Activated T-cell treated with anti-CD3 and anti-CD28 coated beads for 1 hour (primary cell): ENCODE measurements at places on chromosomes 4 and X.

- no peak for DNase-seq
These were observed 116.1 kb downstream of the PCDH7 start for GRCh38 chr4:30836231-30836630.

- DNase-seq: no peak
These were observed 6.5 kb downstream of the SH3BP2 start for GRCh38 chr4:2799224-2799911.

DNA sequence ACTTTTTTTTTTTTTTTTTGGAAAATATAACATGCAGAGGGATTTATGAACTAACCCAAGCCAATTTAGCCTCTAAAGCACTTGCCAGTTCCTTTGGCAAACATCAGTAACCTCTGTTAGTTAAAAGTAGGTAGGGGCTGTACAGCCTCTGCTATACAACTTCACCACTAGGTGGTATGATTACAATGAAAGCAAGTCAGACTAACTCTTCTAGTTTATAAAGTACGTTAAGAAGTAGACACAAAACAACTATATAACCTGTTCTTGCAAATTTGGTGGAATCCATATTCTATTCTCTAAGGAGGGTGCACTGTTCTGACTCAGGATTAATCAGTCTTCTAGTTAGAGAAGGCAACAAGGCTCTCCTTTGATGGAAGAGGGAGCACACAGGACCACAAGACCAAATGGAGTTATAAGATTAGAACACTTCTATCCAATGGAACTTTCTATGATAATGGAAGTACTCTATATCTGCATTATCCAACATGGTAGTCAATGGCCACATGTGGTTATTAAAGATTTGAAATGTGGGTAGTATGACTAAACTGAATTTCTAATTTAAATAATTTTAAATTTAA, 12.8 kb downstream of the AIMP1 start:
- DNase-seq: no peak

DNA sequence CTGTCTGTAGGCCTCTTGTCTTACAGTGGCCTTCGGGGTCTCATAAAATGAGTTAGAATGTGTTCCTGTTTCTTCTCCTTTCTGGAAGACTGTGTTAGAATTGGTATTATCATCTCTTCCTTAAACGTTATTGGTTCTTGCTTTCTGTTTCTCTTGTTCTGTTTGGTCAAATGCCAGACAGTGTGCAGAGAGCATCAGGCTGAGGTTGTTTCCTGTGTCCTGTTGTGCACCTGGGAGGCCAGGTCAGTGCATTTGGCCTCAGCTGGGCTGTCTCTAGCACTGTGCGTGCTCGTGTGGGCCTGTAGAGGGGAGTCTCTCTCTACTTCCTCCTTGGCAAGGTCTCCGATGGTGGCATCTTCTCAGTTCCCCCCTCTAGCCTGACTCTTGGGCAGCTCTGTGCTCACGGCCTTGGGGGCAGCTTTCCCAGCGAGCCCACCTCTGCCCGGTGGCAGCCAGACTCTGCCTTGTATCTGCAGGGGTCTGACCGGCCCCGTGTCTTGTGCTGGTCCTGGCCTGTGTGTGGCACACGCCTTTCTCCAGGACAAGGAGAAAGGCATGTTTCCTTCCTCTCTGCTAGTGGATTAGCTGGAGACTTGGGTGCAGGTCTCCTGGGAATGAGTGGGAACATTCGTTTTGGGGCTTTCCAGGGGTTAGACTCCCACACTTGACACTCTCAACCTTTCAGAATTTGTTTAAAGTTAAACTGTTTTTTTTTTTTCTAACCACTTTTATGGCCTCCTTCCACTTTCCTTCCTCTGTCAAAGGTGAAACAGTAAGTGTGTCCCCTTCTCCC, 62.3 kb downstream of the FAM193A start:
- no peak for DNase-seq

GRCh38 chr4:169492436-169493163, 119.8 kb downstream of the NEK1 start:
- no peak for DNase-seq

DNA sequence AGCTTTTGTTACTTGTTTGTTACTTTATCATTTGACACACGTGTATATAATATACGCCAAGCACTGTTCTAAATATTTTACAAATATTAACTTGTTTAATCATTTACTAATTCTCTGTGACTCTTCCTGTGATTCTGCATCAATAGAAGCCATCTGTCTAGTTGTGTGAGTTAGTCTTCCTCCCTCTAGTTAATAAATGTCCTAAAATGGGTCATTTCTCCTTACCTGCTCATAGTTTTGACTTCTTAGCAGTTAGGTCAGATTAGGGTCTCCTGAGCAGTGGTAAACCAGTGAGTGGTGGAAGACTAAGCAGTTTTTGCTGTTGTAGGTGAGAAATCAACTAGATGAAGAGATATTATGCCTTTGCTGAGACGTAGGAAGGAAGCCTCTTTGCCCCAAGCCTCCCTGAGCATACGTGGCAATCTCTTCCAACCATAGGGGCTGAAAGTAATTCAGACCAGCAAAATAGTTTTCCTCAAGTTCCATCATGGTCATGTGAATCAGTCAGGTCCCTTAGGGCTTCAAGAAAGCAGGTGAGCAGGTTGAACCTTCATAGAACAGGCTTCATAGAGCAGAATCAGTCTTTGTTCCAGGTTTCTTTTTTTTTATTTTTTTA, 38.7 kb upstream of the THOC2 start:
- no peak for DNase-seq

- DNase-seq: no peak
These were observed 68.9 kb downstream of the SMIM20 start for GRCh38 chr4:25982962-25983361.

GRCh38 chrX:154056770-154057241, 37.1 kb upstream of the IRAK1 start:
- DNase-seq: no peak

DNA sequence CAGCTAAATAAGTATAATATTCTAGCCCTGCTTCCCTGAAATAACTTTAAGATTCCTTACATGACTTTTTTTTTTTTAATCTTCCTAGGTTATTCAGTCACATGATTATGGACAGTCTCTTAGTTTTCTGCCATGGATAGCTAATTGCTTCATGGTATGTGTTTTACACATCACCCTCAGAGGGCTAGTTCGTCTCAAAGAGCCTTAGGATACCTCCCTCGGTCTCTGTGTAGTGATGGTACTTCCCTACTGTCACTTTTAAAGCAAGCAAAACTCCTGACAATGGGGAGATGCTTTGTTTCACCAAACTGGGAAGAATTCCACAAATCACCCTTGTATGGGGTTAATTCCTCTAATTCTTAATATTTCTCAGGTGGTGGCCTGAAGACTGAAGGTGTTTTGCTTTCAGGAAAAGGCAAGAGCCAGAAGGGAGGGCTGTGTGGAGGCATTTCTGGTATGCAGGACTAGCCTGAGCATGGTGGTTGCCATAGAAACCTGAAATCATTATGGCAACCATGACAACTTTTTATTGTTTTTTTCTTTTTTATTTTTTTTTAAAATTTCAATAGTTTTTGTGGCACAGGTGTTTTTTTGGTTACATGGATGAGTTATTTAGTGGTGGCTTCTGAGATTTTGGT, 70.4 kb downstream of the BEX3 start:
- DNase-seq: no peak

DNA sequence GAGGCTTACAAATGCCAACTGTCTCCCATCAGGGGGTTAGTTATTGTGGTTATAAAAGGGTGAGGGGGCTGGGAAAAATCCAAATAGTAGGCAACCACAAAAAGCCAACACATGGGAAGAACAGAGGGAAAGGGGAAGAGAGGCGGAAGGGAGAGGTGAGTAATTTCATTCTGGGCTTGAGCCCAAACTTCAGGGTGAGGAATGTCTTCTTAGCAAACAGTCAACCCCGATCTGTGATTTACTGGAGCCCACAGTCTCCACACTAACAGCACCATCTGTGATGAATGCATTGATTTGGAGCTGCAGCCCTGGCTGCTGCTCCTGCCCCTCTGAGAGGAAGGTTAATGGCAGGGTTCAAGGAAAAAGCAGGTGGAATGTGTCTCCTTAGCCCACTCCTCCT, 162.2 kb upstream of the GPR101 start:
- DNase-seq: no peak

DNA sequence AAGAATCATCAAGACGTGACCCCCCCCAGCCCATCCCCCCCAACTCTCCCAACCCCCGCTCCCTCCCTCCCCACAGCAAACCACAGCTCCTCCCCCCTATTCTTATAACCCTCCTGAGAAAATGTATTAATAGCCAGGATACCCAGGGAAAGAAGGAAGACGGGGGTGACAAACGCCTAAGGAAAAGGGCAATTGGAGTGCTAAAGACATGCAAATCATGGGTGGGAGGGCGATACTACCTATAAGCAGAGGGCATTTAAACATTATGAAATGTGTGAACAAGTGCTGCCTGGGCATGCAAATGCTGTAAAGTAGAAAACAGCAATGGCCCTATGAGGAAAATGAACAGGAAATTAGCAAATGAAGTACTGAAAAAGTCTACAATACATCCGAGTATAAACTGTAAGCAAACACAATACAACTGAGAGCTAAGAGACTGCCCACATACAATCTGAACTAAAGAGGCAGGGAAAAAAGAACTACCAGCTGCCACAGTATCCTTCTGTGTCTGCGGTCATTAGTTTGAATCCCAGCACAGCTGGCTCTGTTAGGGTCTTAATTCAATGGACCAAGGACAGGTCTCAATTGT, 2.4 kb downstream of the CXXC4 start:
- DNase-seq: no peak

GRCh38 chr4:5478697-5479096, 229.7 kb downstream of the EVC2 start:
- no peak for DNase-seq

DNA sequence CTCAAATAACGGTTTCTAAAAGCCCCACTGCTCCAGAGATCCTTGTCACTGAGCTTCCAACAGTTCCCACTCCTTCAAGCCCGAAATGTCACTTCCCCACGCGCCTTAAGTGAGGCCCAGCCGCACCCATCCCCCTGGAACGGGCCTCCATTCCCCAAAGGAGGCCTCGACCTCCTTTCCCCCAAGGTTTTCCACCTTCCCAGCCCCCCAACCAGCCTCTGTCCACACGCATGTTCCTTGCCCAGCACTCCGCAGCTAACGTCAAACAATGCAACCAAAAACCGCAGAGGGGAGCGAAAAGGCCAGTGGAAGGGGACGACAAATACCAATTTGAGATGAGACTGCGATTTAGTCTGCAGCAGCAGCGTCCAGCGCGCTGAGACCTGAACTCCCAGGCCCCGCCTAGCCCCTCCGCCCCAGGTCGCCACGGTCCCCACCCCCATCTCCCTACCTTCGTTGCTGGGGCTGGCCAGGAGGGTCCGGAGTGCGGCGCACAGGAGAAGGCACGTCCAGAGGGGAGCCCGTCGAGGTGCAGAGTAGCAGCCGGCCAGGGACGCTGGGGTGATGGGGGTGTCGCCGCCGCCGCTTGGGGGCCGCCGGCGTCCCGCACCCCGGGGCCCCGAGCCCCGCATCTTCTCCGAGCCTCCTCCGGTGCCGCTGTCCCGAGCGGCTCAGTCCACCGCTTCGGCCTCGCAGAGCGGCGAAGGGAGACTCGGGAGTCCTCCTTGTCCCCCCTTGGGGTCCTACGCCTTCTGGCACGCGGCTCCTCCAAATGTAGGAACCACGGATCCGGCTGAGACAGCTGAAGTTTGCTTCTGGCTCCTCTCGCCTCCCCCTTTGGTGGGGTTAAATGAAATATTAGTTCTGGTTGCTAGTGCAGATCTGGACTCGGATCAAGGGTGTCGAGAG, 924 bp downstream of the EPHA5 start:
- DNase-seq: no peak

DNA sequence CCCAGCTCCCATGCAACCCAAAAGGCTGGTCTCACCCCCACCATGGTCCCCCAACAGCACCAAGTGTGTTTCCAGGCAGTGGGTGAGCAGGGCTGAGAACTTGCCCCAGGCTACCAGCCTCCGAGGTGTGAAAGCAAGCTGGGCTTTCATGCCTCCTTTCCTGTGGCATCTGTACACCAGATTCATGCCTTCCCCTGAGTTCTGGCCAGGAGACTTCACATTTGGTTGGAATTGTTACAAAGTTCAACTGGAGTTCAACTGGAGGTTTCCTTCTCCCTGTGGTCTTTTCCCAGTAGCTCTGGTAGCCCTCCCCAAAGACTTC, 77.6 kb upstream of the RAB40AL start:
- no peak for DNase-seq

GRCh38 chrX:71815121-71815905, 52.2 kb downstream of the CXorf49B start:
- DNase-seq: no peak

GRCh38 chr4:101670897-101671296, 119.6 kb upstream of the BANK1 start:
- DNase-seq: no peak

DNA sequence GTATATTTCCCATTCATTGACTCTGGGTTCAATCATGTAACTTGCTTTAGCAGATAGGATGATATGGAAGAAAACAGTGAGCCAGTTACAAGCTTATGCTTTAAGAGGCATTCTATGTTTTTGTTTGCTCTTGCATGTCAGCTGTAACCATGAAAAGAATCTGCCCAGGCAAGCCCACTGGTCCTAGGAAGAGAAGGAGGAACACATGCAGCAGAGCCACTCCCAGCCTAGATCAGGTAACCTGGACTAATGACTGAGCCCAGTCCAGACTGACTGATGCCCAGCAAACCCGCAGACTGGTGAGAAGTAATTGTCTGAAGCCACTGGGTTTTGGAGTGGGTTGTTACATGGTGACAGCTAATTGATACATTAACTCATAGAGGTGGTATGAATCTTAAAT, 167.9 kb downstream of the COL4A6 start:
- DNase-seq: no peak

DNA sequence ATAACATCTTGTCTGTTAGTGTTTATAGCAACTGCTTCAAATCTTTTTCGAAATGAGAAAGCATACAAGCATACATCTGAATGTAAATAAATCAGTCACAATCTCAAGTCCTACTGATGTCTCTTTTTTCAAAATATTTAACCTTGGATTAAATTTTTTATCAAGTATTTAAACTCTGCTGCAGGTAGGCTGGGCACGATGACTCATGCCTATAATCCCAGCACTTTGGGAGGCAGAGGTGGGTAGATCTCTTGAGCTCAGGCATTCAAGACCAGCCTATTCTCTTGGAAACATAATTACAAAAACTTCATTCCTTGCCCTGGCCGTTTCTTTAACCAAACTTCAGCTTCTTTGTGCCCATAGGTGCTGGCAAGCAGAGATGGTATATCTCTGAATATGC, 540.3 kb upstream of the GALNT7 start:
- DNase-seq: no peak

- no peak for DNase-seq
These were observed 14.4 kb downstream of the HADH start for GRCh38 chr4:108003982-108004515.

- no peak for DNase-seq
These were observed 16.0 kb downstream of the MCF2 start for GRCh38 chrX:139691843-139692505.

- DNase-seq: no peak
These were observed 29.5 kb downstream of the TMPRSS11A start for GRCh38 chr4:67933755-67934154.

DNA sequence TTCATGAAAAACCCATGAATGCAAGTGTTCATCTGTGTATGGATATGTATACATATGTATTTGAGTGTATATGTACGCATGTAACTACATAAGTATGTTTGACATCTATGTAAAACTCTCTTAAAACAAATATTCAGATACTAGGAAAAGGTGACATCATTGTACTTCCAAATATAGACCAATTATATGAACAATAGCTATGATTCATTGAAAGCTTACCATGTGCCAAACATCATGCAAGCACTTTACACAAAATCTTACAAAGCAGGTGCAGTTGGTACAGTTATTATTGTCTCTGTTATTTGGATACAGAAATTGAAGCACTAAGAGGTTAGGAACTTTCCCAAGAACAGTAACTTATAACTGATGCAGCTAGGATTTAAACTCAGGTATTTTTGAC, 21.4 kb downstream of the MAGEB17 start:
- no peak for DNase-seq
